Brain pericyte (primary cell): ENCODE measurements at places on chromosomes 16 and 17.

- no peak for DNase-seq
These were observed 689 bp upstream of the TBC1D24 start for GRCh38 chr16:2473999-2474876.

- no peak for DNase-seq
These were observed 71.1 kb upstream of the TMEM97 start for GRCh38 chr17:28247671-28248555.

DNA sequence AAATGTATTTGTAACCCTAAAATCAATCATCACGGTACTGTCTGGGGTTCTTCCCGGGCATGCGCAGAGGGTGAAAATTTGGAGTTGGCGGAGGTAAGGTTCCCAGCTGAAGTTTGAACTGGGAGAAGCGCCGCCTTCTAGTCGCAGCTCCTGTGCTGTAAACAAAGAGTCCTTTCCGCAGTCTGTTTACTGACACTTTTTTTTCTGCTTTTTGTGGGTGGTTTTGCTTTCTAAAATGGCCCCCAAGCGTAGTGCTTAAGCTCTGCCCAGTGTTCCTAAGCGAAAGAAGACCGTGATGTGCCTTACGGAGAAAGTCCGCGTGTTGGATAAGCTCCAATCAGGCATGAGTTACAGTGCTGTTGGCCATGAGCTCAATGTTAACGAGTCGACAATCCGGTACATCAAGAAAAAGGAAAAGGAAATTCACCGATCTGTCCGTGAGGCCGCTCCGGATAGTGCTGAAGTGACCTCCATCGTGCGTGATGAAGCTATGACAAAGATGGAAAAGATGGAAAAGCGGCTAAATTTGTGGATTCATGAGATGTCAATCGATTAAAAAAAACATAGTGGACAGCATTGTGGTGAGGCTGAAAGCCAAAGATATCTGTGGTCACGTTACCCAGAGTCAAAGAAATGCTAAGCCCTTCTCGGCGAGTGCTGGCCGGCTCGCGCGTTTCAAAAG is 570 bp upstream of the CFDP1 start:
- peak; percentile 87 for DNase-seq

- peak; percentile 56 for DNase-seq
These were observed 567 bp downstream of the GNA13 start for GRCh38 chr17:65055708-65056638.

GRCh38 chr16:69727916-69728270 is 1.5 kb upstream of the NQO1 start:
- DNase-seq, result no peak

DNA sequence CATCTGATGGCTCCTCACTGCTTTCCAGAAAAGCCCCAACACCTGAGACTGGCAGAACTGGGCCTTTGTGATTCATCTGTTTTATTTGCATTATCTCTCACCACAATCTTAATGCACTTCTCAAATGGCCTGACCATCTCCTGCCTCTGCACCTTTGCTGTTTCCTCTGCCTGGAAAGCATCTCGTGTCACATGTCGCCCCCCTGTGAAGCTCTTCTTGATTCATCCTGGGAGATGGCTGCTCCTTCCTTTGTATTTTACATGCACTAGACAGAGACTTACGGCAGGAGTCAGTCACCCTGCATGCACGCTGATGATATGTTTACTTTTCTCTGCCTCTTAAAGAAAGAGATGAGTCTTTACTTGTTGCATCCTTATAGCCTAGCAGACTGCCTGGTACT is 30.0 kb downstream of the HNF1B start:
- no peak for DNase-seq

DNA sequence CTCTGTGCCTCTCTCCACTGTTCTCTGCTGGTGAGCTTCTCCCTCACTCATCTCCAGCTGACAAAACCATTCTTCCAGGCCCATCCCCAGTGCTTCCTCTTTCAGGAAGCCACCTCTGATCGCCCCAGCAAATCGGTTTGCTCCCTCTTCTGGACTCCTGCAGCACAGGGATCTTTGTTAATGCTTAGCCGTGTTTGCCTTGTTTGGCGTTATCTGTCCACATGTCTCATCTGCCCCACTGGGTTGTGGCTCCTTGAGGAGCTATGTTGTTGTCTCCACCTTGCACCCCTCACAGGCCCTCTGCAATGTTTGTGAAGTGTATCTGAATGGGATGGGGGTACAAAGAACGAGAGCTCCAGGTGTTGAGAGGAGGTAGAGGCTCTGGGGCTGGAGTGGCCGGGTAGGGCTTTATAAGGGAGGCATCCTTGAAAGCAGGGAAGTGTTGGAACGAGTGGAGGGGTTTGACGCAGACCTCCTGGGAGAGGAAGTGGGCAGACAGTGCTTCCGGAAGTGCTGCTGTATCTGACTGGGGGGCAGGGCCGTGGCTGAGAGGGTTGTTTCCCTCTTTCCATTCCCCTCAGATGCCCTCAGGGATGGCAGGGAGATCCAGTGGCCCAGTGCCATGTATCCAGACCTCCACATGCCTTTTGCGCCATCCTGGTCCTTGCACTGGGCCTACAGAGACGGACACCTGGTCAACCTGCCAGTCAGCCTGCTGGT is 27.8 kb downstream of the CASKIN2 start:
- DNase-seq, result no peak

- DNase-seq, result no peak
These were observed 104.1 kb downstream of the PLCG2 start for GRCh38 chr16:81883235-81883634.

GRCh38 chr16:23186171-23186570 is 3.6 kb downstream of the SCNN1G start:
- no peak for DNase-seq

GRCh38 chr17:63714550-63715277 is 14.8 kb upstream of the LIMD2 start:
- no peak for DNase-seq

DNA sequence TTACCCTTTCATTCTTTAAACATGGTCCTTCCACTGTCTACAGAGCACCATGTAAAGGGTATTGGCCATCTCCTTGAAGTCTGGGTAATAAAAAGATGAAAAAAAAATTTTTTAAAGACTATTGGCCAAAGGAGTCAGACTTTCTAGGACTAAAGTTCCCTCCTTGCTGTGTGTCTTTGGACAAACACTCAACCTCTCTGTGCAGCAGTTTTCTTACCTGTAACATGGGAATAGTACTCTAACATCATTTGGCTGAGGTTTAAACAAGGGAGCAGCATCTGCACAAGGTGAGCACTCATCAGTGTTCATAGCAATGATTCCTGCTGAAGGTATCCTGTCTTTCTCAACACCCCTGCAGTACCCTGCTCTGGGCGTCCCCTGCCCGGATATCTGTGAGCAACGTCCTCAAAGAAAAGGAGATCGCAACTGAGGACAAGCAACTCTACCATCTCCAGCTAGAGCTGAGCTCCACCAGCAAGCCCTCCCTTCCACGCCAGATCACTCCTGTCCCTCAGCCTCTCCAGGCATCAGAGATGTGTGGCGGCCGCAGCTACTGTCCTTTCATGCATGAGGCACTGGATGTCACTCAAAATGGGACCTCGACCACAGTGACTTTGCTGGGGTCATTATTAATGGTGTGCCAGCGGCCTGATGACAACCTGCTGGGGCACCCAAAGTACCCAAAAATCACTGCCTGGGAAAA is 29.5 kb upstream of the RPH3AL start:
- DNase-seq, result no peak

- no peak for DNase-seq
These were observed 166.5 kb downstream of the STX8 start for GRCh38 chr17:9408868-9409829.

DNA sequence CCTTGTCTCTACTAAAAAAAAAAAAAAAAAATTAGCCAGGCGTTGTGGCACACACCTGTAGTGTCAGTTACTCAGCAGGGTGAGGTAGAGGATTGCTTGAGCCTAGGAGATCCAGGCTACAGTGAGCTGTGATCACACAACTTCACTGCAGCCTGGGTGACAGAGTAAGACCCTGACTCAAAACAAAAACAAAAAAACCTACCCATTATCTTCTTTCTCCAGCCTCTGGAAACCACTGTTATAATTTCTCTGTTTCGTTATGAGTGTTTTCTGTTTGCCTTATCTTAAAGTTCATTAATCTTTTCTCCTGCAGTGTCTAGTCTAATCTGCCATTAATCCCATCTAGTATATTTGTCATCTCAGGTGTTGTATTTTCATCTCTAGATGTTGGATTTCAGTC is 18.6 kb upstream of the CLTC start:
- no peak for DNase-seq

DNA sequence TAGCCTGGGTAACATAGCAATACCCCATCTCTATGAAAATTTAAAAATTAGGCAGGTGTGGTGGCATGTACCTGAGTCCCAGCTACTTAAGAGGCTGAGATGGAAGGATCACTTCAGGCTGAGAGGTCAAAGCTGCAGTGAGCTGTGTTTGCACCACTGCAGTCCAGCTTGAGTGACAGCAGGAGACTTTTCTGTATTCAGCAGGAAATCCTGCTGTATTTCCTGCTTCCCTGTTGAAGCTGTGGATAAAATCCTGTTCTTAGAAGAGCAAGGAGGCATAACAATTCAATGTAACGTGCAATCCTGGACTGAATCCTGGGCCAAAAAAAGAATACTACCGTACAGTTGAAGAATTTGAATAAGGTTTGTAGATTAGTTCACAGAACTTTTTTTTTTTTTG is 62.2 kb downstream of the FBXL20 start:
- no peak for DNase-seq

DNA sequence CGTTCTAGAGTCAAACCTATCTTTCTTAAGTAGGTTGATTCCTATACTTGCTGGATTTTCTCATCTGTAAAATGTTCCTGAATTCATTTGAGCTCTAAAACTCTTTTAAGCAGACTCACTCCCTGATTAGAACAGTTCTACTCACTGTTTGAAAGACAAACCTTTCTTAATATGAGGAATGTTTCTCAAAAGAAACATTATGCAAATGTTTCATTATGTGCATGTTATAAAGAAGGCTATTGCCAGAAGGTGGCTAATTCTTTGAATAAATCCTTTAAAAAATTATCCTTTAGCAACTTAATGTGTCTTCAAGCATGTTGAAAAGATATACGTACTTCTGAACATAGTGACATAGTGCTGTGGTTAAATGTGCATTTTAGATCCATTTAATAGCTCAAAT is 124.1 kb downstream of the CDH11 start:
- DNase-seq, result no peak

GRCh38 chr16:48001324-48001895 is 154.4 kb downstream of the ABCC12 start:
- DNase-seq, result no peak

DNA sequence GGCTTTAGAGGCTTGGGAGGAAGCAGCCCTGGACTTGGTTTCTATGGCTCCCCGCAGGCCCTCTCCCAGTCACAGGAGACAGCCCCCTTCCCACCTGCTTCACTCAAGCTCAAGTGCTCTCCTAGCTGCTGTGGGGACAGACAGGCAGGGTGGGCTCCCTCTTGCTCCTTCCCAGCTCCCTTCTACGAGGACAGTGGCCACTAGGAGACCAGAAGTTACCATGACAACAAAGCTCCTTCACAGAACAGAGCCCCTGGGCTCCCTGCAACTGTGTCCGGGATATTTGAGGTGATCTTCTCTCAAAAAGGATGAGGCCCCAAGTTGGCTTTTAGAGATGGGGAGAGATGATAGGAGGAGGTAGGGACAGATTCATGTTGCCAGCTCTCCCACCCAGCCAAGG is 116.3 kb downstream of the AMFR start:
- no peak for DNase-seq

DNA sequence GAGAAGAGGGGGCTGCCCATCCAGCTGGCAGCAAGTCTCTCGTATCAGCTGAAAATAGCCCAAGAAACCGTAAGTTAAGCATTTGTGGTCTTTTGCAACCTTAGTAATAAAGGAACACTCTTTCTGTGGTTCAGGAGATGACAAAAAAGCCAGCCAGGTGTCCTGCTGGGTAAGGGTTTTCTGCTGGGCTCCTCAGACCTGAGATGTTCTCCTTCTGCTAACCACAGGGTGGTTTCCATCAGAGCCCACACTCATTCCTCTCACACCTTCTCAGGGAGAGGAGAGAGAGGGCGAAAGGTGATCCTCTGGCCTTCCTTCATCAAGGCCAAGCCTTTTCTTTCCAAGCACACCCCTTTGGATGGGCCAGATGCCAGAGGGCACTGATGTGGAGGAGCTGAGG is 70.7 kb downstream of the TEX14 start:
- DNase-seq, result no peak
